ENCODE measurements at places on chromosomes 7 and 10.

- peak; percentile 60 for DNase-seq
Measured at GRCh38 chr10:126930883-126931503, 25.8 kb downstream of the DOCK1 start.

DNA sequence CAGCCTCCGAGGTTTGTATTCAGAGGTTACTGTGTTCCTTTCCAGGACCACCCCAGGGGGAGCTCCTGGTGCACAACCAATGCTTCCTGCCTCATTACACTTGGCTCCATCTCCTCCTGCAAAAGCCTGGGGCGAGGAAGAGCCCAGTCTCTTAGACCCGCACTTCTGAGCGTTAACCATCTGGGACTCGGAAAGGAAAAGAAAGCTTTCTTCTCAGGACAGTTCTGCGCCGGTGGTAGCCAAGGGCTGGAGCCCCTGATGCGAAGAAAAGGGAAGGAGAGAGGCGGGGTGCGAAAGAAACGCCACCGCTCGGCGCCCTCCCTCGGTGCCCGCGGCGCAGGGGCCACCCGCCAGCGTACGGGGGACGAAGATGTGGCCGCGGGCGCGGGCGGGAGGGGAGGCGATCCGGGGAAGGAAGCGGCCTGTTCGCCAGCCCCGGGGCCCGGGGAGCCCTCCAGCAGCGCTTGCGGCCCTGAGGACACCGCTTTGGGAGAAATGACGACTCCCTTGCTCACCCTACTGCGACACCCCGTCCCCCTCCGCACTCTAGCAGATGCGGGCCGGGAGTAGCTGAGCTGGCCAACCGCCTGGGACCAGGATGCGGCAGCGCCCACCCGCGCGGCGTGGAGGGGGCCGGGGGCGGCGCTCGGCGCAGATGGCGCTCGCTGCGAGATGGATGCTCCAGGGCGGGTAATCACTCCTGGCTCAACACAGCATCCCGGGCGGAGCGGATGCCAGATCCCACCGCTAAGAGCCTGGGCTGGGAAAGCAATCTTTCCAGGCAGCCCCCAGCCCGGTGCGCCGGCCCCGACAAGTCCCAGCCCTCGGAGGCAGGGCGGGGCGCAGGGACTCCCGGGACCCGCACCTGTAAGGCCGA is 1.3 kb downstream of the NRCAM start:
- DNase-seq = peak; percentile 48

- peak; percentile 28 for DNase-seq
Measured at GRCh38 chr7:82697897-82698296, 254.3 kb upstream of the CACNA2D1 start.

DNA sequence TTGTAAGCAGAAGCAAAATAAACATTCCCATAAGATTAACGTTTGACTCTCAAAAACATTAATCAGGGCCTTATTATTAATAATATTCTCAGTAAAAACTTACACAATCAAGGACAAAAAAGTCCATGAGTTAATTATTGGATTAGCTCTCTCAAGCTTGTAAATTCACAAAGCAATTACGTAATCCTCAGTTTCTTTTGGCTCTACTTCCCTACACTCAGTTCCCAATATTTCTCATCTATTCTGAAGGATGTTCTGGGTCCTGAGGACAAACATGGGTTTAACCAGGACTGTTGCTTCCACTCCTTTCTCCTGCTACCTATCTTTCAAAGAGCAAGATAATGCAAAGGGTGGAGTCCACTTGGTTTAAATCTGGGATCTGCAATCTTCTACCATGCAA is 15.1 kb downstream of the FBXL13 start:
- DNase-seq = no peak

GRCh38 chr7:2542916-2543871 is 12.1 kb downstream of the BRAT1 start:
- no peak for DNase-seq

- DNase-seq = peak; percentile 45
Measured at GRCh38 chr10:10209167-10209566, 808.5 kb upstream of the CELF2 start.

DNA sequence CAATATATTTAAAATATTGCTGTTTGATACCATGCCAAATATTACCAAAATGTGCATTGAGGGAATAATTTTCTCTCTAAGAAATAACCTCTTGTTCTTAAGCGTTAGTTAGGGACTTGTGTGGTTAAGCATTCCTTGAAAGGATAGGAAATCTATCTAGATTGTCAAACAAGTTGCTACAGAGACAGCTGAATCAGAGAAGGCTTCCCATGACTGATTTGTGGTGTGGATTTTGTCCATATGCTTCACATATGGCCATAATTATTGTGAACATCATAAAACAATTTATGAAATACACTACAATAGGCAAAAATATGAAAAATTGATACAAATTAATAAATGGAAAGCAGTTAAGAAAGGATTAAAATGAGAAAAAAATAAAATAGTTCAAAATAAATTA is 96.3 kb downstream of the GNAT3 start:
- no peak for DNase-seq
